ENCODE measurements at places on chromosomes 13 and 19.

GRCh38 chr13:33542309-33543088 is 256.9 kb upstream of the STARD13 start:
- DNase-seq, result peak; percentile 98

DNA sequence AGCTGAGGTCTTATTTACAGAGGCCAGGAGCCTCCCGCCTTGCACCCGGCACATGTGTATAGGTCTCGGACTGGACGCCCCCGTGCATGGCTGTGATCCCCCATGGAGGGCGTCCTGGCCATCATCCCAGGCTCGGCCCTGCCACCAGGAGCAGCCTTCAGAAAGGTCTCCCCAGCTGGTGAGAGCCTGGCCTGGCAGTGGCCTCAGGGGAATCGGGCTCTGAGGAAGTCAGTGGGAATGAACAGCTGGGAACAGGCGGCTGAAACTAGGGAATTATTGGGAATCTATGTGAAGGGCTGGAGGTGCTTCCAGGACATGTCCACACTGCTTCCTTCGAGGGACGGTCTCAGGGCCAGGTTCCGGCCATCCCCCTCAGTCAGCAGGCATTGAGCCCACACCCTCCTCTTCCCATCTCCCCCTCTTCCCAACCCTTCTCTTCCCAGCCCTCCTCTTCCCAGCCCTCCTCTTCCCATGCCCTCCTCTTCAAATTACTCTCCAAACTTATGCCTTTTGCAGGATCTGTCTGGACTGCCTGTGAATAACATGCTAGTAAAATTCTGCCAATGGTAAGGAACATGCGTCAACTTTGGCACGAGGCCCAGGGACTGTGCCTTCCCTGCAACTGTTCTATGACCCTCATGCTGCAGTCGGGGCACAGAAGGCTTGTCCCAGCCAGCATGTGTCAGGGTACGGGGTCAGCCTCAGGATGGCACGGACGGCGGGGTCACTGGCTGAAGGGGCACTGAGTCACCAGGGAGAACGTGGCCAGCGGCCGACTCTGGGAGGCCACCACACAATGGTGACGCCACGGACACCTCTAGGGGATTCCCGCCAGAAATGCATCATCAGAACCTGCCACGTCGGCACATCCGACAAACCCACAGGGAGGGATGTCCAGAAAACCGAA is 24.2 kb upstream of the C13orf46 start:
- DNase-seq, result no peak

DNA sequence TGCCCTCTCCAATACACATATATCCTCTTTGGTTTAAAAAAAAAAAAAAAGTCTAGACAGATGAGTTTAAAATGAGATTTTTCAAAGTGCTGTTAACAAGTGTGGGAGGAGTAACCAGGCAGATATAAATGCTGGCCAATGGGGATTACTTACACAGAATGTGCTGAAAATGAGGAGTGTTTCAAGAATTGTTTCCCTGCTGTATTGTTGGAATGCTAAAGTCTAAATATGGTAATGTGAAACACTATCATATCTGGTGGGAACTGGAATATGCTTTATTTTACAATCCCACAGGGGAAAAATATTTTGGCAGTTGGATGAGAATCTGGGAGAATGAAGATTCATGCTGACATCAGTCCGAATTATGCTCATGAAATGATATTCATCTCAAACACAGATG is 250.7 kb downstream of the DCT start:
- no peak for DNase-seq

- DNase-seq, result no peak
These were observed 10.5 kb downstream of the AP1M1 start for GRCh38 chr19:16208064-16208759.

- DNase-seq, result no peak
These were observed 1.6 kb upstream of the ADAMTS10 start for GRCh38 chr19:8611877-8612806.
